ENCODE measurements at places on chromosomes 7 and 10.

- DNase-seq: peak; percentile 96
Measured at GRCh38 chr7:41886901-41887311, 184.0 kb upstream of the INHBA start.

GRCh38 chr7:151389096-151389767, 20.6 kb downstream of the WDR86 start:
- no peak for DNase-seq

DNA sequence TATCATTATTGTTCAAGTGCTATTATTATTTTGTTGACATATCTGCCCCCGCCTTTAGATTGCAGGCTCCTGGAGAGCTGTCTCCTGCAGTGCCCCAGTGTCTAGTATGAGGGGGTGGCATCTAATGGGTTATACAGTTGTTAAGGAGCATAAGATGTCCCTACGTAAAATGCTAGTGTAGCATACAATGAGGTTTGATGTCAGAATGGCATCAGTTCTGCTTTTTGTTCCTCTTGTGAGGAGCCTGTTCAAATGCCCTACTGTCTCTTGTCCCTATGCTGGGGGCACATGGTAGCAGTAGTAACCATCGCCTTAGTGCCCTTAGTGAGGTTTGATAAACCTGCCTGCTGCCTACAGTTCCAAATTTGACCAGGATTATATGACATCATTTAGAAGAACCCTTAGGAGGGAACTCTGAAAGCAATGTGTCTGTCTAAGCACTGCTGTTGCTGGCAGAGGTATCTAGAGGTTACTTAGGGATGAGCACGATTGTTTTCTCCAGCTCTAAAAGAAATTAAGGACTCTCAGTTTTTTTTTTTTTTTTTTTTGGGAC, 9.7 kb downstream of the CREM start:
- no peak for DNase-seq

GRCh38 chr7:1922071-1922869, 252.2 kb downstream of the ELFN1 start:
- DNase-seq: no peak

DNA sequence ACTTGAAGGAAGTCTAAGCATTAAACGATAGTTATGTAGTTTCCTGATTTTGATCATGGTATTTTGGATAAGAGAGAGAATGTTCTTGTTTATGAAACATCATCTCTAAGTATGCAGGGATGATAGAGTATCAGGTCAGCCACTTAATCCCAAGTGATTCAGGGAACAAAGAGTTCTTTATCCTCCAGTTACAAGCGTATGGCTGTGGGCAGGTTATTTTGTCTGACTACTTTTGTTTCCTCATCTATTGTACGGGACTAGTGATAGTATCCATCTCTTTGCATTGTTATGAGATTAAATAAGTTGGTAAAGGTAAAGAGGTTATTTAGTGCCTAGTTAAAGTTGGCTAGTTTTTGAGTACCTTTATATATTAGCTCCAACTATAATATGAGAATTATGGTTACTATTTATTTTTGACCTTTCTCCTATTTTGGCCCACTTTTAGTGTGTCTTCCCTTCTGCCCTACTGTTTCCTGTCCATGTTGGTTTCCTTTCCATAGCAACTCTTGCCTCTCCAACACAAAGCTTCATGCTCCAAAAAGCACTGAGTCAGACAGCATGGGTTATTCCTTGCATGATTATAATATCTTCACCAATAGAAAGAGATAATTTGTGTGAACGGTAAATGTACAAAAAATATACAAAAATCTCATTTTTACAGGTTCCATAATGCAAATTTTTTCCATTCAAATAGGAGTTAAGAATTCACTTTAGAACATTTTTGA, 65.4 kb downstream of the SP8 start:
- no peak for DNase-seq

GRCh38 chr7:114663502-114663901, 248.9 kb downstream of the FOXP2 start:
- DNase-seq: peak; percentile 64

- peak; percentile 86 for DNase-seq
Measured at GRCh38 chr7:2876031-2876731, 32.1 kb upstream of the GNA12 start.

GRCh38 chr7:116863936-116864500, 1.6 kb downstream of the CAPZA2 start:
- no peak for DNase-seq

- no peak for DNase-seq
Measured at GRCh38 chr7:3998060-3998459, 684.0 kb upstream of the FOXK1 start.

DNA sequence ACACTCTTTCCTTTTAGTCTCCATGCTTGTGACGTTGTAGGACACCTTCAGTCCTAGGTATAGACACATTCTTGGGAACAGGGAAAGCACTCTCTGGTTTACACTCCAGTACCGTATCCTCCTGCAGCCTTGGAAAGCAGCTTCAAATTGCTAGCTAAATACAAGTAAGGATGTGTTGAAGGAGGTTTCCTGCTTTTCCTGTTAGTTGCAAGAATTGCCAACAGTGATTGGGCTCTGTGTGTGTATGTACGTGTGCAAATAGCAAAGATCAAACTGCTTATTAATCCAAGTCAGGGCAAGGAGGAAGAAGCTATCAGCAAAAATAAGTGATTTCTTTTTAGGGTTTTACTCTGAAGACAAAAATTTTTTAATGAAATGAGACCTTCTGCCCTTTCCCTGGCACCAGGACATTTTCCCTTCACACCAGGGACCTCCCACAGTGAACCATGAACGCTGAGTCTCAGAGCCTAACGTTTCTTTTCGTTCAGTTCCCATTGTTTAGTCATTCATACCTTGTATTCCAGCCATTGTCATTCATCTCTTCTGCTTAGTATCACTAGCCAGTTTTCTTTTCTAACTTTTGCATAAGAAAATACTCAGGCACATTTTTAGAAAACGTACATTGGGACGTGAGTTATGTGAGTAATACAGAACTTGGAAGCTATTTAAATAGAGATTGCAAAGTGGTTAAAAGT, 36.9 kb upstream of the AUTS2 start:
- DNase-seq: no peak

- no peak for DNase-seq
Measured at GRCh38 chr7:122304319-122304975, at the start of gene FEZF1. FEZF1 (minus strand) TSS chr7:122304750; CDS start chr7:122304437, 313 bp downstream.

- no peak for DNase-seq
Measured at GRCh38 chr7:36781011-36781738, 56.9 kb upstream of the AOAH start.

GRCh38 chr10:99233000-99233688, 2.5 kb downstream of the HPSE2 start:
- DNase-seq: no peak
